Suppressor macrophage (primary cell): ENCODE measurements at places on chromosomes 5 and 9.

GRCh38 chr9:38315085-38315595 lies 77.4 kb upstream of the ALDH1B1 start:
- no peak for DNase-seq

DNA sequence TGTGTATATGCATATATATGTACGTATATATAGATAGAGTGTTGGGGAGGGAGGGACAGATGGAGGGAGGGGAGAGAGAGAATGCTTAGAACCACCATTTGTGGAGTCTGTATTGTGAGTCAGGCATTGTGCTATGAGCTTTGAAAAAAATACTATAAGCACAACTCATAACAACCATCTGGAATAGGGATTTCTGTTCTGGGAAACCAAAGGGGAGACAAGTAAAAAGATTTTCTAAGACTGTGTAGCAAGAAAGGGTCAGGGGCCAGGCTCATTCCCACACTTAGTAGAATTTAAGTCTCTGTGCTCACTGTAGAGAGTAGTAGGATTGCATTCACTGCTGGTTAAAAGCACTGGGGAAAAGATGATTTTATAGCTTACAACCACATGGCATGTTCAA lies 202.3 kb upstream of the SGCD start:
- DNase-seq: no peak

GRCh38 chr5:158039911-158040347 lies 181.0 kb upstream of the CLINT1 start:
- no peak for DNase-seq

GRCh38 chr9:71306134-71306533 lies 184.7 kb upstream of the TRPM3 start:
- no peak for DNase-seq

- DNase-seq: no peak
Measured at GRCh38 chr5:176816791-176817347, 6.5 kb downstream of the UNC5A start.

DNA sequence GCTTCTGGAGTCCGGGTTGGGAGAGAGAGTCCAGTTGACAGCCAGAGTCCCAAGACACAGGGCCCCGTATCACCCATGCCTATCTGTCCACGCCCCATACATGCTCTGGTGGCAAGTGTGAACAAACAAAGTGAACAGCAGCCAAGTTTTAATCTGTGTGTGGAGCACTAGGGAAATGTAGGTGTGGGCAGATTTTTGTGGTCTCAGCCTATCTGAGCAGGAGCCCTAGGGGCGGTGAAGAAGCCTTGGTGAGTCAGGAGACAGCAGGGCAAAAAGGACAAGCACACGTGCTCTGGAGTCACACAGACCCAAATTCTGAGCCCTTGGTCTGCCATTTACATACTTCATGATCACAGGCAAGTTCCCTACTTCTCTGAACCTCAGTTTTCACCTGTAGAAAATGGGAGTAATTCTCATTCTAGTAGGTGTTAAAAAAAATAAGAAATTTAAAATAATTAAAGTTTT lies 23.2 kb downstream of the EGR1 start:
- DNase-seq: no peak

DNA sequence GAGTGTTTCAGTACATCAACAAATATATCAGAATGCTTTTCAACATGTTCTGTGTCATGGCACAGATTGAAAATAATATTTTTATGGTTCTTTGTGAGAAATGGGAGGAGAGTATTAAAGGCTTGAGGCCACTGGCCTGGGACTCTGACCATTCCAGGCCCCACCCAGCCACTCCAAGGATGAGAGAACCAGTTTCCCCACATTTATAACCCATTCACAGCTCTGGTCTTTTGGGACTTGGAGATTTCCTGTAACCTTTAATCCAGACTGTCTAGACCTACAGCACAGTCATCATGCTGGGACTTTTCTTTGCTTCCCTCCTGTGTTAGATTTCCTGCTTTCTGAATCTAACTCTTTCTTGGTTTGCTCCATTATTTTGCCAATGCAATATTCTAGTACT lies 389.6 kb downstream of the KIAA0825 start:
- DNase-seq: no peak

DNA sequence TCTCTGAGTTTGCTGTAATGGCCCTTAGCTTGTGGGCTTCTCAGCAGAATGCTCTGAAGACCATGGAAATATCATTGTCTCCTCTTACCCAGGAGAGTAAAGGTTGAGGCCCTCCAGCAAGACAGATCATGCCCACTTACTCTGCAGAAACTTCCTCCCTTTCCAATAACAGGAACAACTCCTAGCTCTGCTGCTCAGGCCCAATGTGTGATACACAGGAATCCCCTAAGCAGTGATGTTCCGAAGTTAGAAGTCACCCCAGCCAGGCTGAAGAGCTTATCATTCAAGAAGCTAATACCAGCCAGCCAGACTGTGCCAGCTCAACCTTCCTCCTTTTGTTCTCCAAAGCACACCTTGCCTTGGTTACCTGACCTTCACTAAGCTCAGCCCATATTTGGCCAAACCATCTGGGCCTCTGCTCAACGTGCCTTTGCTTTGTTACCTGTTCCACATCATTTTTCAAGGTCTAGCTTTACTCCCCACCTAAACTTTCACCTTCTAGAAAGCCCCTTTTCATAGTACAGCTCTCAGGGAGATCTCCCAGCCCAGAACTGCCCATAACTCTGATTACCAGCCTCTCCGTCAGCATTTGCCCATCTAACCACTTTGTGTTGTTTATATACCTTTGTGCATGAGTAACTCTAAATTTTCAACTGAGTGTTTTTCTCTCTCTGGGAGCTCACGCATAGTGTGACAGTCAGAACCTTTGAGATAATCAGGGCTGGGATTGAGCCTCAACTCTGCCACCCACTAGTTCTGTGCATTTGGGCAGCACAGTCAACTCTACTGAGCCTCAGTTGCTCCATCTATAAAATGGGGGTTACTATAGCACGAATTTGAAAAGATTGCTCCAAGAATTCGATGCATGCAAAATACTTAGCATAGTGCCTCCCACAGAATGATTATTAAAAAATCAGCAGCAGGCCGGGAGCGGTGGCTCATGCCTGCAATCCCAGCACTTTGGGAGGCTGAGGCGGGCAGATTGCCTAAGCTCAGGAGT lies 107.6 kb upstream of the CPEB4 start:
- peak; percentile 63 for DNase-seq

DNA sequence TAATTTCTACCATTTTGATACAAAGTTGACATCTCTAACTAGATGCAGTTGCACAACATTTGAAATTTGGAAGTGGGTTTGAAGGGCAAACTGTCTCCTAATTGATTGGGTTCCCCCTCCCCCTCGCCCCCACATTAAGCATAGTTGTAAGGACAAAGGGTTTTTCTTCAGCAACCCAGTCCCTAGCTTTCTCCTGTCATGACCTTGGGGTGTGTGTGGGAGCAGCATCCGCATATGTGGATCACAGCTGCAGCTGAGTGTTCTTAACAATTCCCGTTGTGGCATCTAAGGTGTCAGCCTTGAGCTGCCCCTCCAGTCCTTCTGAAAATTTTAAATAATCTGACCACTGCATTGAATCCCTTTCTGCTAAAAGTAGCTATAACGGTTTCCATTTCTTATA lies 141.3 kb upstream of the CDH10 start:
- no peak for DNase-seq

- DNase-seq: no peak
Measured at GRCh38 chr9:18368206-18368605, 105.7 kb upstream of the ADAMTSL1 start.

- no peak for DNase-seq
Measured at GRCh38 chr5:58346041-58346440, 113.8 kb downstream of the PLK2 start.

DNA sequence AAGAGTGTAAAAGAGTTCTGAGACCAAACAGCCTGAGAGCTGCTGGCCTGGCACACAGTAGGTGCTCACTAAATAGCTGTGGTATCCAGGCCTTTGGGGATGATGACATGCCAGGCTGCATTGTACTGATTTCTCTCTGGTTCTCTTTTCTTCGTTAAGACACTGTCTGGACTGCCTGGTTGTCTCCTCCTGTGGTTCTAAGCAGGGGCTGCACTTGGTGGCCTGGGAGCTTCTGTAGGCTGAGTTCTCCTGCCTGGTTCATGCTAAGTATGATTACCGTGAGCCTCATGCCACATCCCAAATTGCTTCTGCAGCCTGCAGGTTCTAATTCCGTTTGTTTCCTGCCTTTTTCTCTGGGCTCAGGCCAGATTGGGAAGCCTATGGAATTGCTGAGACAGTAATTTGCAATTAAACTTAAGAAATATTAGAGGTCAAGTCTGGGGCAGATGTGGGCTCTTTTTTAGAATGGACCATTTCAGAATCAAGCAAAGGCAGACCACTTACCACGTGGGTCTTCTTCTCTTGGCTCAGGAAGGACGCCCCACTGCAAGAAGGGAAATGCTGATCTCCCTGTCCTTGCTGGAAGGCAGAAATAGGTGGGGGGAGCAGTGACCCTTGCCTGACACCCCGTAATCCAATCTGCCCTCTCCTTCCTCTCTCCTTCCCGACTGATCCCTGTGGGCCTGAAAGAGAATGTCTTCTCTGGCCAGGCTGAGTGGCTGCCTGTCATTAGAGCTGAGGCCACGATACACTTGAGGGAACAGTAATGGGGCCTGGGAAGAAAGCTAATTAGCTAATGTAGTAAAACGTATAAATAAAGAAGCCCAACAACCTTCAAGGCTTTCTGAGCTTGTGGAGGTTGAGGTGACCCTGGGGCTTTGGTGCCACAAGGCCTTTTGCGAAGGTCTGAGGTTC lies 21.9 kb upstream of the BOD1 start:
- DNase-seq: no peak

GRCh38 chr5:73272351-73272750 lies 99.4 kb downstream of the TMEM174 start:
- no peak for DNase-seq

DNA sequence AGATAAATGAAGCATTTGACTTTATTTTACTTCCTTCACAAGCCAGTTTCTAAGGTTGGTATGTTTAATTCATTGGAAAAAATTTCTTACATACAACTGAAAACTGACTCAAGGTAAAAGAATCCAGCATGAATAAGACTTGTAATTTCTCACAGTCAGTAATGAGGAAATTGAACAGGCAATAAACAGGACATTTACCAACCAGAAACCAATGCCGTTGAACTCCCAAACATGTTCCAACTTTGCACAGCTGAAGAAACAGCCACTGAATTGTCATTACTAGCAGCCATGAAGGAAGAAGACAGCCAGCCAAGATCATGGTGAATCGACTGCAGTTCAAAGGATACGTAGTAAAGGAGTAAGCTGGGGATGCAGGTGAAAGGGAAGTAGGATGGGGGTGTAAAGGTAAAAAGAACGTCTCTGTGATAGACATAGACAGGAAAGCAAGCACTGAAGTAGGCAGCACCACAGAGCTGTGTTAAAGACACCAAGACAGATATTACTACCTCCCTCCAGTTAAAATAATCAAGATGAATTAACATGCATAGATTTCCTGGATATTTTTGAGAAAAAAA lies 21.3 kb upstream of the SLC12A2 start:
- no peak for DNase-seq

DNA sequence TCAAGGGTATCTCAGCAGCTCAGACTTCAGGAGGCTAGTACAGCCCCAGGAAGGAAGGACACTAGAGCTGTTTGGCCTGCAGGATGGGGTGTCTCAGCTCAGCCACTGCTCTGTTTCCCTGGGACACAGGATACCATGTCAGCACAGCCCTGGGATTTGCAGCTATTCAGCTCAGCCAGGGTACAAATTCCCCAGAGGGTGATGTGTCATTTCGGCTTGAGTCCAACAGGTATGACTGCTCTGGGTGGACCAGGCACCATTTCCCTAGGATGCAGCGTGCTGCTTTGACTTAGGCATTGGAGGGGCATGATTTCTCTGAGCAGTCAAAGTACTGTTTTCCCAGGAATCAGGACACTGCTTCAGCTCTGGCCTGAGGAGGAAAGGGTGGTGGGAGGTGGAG lies 130.1 kb downstream of the ARSB start:
- DNase-seq: no peak

DNA sequence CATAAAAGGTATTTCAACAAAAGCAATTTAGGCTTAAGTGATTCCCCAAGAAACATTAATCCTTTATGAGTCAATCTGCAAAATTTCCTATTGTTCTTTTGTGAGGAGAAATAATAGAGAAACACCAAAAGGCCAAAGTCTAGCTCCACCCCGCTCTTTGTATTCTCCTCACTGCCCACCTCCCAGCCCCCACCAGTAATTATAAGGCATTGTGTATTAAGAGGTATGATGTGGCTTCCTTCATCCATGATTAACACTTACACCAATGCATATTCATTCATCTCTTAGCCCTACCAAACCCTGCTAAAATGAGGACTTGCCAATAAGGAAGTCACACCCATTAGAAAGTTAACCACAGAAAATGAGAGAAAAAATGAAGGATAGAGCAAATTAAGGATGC lies 105.3 kb upstream of the SPATA31D4 start:
- DNase-seq: no peak

- no peak for DNase-seq
Measured at GRCh38 chr5:132246806-132247205, 10.7 kb upstream of the PDLIM4 start.

GRCh38 chr5:60820593-60821487 lies 23.2 kb downstream of the ELOVL7 start:
- peak; percentile 46 for DNase-seq

GRCh38 chr9:36092509-36093215 lies 43.9 kb upstream of the GLIPR2 start:
- peak; percentile 81 for DNase-seq

DNA sequence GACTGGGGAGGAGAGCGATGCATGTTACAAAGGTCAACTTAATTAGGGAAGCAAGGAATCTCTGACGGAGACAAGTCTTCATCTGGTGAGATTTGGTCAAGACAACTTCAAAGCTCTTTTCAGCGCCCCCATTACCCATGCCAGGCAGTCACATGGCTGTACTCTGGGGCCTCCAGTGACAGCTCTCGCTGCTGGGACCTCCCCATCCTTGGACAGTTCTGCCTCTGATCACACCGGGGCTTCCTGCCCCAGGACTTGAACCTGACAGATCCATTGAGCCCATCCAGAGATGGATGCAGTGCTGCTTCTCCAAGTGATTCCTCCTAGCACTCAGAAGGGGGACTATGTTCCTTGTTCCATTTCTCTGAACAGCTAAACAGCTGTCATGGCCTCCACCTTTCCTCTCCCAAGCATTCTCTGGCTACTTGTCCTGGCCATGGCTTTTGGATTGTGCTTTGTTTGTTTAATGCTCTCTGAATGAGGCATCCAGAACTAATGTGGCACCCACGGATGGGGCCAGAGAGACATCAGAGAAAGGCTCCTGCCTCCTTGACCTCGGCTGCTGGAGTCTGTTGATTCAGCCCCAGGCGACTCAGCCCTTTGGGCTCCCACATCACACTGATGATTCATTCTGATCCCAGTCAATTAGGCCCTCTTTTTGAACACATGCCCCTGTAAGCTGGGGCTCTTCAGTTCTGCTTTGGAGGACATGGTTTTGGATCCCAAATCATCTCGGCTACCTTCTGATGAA lies 122.1 kb upstream of the ADAMTS16 start:
- no peak for DNase-seq

GRCh38 chr5:16740066-16740810 lies 123.4 kb upstream of the RETREG1 start:
- no peak for DNase-seq

DNA sequence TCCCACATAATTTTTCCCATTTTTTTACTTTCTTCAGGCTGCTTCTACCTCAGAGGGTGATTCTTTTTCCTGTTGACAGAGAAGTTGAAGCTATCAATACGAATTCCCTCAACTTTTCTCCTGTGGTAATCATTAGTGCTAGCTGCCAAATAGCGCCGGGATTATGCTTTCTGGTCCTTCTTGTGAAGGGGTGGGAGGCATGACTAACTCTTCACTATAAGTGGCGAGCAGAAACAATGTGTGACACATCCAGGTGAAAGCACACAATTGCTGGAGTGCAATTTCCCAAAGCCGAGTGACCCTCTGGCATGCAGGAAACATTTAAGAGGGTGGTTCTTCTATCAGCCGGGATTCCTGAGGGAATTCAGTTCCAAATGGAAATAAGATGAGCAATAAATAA lies 56.0 kb downstream of the TRPC7 start:
- DNase-seq: no peak
